ENCODE measurements at places on chromosomes 7 and 10.

DNA sequence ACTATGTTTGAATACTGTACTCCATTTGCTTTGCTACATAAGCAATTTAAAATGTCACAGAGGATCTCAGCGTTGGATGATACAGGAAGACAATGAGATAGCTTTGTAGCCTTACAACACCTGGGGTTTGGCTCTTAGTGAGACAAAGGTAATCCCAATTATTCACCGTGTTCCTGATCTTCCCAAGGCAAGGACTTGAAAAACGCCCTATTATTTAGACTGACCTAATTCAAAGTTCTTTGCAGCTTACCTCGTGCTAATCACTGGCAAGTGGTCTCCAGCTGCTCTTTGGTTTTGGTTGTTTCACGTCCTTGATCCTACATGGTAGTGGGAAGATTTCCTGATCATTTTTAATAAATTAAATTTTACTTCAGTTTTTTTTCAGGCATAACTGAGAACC lies 23.0 kb upstream of the C7orf33 start:
- no peak for DNase-seq

DNA sequence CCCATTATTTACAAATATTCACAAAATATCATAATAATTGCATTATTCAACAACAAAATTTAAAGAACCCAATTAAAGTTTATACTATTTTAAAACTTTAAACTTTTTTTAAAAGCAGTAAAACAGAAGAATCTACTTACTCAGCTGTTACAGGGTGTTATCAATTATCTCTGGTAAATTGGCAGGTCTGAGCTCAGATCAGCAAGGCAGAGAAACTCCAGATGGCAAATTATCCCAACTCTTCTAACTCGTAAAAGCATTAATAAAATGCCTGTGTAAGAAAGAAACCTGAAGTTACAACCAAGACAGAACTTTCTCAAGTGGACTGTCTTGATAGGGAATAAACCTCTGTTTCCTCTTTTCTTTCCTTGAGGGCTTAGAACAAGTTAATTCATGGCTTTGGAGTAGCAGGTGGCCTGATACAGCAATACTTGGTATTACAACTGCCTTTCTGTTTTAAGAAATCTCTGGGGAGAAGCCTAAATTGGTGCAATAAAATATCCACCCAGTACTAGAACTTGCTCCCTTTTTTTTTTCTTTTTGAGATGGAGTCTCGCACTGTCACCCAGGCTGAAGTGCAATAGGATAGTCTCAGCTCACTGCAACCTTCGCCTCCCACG lies 275.3 kb upstream of the MKLN1 start:
- DNase-seq, result no peak

GRCh38 chr7:73892003-73892999 lies 31.3 kb downstream of the TMEM270 start:
- DNase-seq, result no peak

GRCh38 chr7:120949998-120950538 lies 509 bp upstream of the ING3 start:
- no peak for DNase-seq

- DNase-seq, result no peak
These were observed 9.7 kb downstream of the ADGRA1 start for GRCh38 chr10:133097418-133097817.

DNA sequence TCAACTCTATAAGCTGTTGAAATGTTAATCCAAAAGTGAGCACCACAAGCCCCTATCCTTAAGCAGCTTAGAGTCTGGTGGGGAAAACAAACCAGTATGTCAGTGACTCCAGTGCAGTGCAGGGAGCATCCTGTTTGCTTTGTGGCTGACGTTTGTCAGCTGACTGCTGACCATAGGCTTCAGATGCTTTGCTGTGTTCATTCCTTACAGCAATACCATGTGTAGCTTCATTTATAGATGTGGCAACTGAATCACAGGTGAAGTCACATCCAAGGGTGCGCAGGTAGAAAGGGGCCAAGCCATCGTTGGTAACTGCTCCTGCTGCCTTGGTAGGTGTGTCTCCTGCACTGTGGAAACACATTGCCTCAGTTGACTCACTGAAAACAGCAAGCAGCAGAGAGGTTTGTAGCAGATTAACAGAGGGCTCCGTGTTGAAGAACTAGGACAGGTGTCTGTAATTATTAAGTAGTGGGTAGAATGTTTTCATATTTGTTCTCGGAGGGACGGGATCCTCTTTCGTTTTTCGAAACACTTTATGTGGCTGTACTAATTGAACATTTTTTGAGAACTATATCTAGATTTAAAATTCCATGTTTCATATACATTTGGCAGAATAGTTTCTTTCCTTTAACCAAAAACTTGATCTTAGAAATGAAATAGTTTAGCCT lies 2.0 kb downstream of the INSIG1 start:
- peak; percentile 8 for DNase-seq
